ENCODE measurements at places on chromosomes 5 and 9.

DNA sequence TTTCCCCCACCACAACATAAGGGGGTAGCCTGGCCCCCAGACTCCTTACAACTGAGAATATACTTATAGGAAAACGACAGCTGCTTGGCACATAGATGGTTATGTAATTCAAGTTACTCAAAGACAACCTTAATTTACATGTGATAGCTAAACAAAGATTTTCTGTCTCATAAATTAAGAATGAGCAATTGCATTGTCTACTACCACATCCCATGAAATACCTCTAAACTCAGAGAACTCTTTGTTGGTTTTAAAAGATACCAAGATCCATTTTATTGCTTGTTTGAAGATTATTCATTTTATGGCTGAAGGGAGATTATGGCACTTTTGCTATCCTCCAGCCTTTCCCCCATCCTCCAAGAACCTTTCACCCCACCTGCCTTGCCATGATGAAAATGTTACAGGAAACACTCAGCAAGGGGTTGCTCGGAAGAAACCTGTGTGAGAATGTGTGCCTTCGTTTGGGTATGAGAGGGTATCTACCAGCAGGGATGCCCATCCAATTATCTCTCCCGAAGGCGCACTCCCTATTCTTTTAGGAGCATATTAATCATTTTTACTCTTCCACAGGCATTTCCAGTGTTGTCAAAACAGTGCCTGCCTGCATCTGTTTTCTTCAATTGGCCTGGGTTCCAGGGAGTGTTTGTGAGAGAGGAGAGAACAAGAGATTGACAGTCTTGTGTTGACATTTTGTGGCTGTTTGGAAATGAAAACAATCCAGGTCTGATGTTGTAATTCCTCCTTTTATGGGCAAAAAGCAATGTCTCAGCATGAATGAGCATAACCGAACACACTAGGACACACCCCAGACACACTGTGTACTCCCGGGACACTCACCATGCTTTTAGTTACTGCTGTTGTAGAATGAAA lies 208.0 kb upstream of the ANKRD55 start:
- no peak for DNase-seq

- DNase-seq = no peak
These were observed 3.6 kb upstream of the ENG start for GRCh38 chr9:127858041-127858512.

DNA sequence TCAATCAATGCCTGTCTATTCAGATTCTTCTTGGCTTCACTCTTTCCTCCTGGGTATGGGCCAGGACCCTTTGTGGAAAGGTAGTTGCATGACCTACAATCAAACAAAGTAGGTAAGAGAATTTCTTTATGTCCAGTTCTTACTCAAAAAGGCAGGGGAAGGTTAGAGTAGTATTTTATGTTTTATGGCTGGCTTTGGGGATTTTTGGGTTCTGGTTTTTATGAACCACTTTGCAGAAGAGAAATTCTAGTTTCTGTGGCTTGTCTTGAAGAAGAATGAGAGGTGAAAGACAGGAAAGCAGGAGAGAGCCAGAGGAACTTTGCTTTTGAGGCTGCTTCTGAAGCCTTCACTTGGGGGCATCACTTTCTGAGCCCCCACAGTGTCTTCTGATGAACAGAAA lies 14.7 kb upstream of the CRHBP start:
- DNase-seq = no peak

DNA sequence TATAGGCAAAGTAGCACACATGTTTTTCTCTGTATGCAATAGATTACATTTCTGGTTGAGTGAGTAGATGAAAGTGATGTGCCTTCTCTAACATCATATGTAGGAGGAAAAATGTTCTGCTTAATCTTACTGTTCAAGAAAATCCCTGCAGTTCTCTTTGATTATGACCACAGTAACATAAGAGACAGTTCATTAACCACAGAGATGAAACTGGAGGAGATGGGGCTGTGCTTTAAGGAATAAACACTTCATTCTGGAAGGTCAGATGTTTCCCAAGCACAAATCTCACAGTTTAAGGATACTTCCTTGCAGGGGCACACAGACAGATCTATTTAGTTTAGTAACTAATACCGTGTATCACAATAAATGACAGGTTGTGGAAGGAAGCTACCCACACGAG lies 150.2 kb downstream of the SEMA5A start:
- no peak for DNase-seq

DNA sequence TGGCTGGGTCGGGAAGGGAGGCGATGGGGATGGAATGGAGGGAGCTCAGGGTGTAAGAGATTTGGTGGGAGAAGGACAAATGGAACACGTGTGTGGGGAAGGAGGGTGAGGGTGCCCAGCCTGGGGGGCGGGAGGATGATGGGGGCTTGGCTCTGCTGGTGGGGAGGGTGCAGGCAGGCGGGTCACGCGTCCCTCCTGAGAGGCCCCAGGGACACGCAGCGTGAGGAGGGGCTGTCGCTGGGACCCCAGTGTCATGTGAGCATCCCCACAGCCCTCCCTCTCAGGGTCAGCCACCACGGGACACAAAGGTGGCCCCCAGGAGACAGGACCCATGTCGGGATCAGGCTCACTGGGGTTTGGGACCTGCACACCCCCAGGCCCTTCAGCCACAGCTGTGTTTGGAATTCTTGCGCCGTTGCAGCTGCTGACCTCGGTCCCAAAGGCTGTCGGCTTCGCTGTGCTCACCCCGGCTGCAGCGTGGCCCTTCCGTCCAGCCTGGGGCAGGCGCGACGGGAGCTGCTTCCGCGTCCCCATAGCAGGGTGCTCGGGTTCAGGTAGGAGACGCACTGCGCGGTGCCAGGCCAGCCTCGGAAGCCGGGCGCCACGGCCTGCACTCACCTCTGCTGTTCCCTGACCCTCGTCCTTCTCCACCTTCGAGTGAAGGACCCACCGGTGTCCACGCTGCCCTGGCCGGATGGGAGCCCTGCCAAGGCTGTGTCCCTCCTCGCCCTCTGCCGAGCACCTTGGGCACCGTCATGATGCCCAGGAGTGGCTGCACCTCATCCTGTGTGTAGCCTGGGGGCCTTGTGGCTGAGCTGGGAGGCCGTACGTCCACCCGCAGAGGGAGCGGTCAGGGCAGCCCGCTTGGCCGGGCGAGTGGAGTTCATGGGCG lies 5.4 kb downstream of the SLC6A19 start:
- no peak for DNase-seq

- no peak for DNase-seq
These were observed 48.2 kb downstream of the OTP start for GRCh38 chr5:77590347-77590746.

DNA sequence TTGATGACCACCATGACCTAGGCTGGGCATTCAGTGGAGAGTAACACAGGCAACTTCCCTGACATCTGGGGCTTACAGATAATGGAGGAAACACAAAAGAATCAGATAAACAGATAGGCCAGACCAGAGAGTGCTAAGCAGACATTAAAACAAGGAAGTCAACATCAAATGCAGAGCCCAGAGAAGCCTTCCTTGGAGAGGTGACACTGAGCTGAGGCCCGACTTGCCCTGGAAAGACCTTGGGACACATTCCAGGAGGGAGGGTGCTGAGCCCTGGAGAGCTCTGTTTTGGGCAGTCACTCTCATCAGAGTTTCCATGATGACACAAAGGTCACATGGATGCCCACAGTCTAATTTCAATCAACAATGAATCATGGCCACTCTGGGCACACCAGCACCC lies 31.9 kb upstream of the C5orf58 start:
- DNase-seq = no peak

Measured in CD4-positive, alpha-beta T cell treated with Interleukin-10 for 1 hour (primary cell).